ENCODE measurements at places on chromosomes 1 and 21.

DNA sequence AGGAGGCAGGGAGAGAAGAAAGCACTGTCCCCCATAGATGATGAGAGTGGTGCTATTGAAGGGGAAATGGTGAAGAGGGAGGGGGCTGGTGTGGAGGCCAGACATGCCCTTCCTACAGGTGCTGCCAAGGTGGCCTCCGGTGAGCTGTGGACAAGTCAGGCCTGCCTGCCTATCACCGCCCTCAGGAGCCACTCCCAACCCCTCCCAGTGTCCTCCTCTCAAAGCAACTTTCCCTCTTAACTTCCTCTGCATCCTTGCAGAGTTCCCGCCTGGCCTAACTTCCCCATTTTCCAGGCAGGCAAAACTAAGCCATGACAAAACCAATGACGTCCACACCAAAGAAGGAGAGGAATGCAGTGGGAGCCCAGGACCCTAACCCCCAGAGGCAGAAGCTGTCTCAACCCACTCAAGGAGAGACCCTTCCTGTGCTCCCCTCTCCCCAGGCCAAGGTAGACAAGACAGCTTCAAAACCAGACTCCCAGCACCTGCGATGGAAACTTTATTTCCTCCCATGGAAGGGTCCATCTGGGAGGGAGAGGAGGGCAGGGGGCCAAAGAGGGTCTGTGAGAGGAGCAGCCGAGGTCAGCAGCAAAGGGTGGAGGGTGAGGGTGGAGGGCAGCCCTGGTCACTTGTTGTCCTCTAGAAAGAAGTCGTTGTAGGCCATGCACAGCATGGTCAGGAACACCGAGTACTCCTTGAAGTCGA lies 1.0 kb upstream of the S100A6 start:
- no peak for DNase-seq

DNA sequence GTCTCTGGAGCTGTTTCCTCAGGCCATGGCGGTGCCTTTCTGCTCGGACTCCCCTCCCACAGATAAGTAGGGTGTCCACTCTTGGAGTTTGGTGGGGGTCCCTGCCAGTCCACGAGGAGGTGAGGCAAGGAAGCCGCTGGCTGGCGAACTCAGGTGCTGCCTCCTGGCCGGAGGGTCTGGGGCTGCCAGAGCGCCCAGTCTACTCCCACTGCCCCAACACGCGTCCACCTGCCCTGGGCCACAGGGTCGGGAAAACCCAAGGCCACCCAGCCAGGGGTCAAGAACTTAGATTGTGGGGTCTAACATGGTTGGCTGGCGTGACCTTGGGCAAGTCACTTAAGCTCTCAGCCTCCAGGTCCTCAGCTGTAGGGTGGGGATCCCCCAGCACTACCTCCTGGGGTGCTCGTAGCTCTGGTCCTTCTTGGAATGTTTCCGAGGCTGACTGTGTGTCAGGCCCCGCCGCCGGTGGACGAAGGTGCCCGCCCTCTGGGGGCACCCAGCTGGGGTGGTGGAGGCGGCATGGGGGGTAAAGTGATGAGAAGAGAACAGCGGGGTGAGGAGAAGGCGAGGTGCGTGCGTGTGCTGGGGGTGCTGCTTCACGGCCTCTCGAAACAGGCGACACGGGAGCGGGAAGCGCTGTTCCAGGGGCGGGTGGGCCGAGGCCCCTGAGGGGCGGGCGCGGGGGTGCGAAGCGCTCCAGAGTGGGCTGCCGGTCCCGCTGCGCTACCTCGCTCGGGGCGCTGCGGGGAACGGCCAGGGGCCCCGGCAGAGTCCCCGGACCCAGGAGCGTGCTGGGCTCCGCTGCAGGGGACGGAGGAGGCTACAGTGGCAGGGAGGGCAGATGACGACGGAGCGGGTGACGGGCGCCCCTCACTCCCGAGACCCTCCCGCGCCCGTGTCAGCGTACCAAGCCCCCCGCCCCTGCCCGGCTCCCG lies 1.2 kb downstream of the SH2D5 start:
- DNase-seq = peak; percentile 7

GRCh38 chr1:246805135-246805716 lies 81.0 kb downstream of the SCCPDH start:
- DNase-seq = no peak

DNA sequence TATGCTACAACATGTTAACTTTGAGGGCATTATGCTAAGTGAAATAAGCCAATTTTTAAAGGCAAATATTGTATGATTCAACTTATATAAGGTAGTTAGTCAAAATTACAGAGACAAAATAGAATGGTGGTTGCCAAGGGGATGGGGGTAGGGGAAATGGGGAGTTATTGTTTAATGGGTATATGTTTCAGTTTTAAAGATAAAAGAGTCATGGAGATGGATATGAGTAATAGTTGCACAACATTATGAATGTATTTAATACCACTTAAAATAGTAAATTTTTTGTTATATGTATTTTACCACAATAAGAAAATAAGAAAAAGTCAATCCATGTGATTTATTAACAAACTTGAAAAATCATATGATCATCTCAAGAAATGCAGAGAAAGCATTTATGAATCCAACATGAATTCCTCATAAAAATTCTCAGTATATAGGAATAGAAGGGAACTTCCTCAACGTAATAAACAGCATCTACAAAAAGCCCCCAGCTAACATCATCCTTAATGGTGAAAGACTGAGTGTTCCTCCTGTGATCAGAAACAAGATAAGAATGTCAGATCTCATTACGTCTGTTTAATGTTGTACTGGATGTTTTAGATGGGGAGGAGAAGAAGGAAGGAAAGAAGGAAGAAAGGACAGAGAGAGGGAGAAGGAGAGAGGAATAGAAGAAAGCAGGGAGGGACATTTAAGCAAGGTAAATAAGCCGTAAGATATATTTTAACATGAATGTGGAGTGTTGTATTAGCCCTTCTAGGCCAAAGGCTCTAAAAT lies 6.7 kb upstream of the TSEN15 start:
- DNase-seq = no peak

DNA sequence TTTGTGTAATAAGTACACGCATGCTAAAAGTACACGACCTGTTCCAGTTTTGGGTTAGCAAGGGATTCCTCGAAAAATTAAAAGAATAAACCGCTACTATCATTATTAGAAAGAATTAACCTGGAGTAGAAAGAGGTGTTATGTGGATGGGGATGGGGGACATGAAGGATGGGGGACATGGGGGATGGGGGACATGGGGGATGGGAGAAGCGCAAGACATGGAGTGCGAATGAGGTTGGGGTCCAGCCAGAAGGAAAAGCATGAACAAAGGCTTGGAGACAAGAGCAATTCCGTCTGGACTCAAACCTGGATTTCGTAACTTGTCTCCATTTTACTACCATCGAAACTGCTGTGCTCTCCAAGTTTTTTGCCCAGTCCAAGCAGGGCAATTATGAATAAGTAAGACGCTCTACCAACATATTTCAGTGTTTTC lies 591 bp upstream of the KDM1A start:
- DNase-seq = no peak

- DNase-seq = no peak
Observed at GRCh38 chr1:162755306-162755705, 35.2 kb upstream of the HSD17B7 start.

- DNase-seq = no peak
Observed at GRCh38 chr1:172845371-172845770, 186.5 kb downstream of the FASLG start.

DNA sequence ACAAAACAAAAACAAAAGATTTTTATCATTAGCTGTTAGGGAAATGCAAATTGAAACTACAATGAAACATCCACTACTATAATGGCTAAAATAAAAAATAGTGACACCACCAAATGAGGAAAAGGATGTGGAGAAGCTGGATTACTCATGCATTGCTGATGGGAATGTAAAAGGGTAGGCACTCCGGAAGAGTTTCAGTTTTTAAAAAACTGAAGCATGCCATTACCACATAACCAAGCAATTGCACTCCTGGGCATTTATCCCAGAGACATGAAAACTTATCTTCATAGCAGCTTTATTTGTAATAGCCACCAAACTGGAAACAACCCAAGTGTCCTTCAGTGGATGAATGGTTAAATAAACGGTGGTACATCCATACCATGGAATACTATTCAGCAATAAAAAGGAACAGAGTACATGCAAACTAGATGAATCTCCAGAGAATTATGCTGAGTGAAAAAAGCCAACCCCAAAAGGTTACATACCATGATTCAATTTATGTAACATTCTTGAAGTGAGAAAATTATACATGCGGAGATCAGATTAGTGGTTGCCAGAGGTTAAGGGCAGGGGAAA lies 14.5 kb upstream of the CFAP298 start:
- no peak for DNase-seq

GRCh38 chr1:88595355-88596002 lies 88.6 kb upstream of the PKN2 start:
- peak; percentile 12 for DNase-seq

DNA sequence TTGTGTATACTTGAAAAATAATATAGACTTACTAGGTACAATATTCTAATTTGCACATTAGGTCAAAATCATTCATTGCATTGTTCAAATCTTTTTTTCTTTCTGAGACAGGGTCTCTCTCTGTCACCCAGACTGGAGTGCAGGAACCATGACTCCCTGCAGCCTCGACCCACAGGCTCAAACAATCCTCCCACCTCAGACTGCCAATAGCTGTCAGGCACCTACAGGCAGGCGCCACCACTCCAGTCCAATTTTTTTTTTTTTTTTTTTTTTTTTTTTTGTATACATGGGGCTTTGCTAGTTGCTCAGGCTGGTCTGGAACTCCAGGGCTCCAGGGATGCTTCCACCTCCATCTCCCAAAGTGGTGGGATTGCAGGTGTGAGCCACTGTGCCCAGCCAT lies 656.9 kb downstream of the KCNT2 start:
- no peak for DNase-seq

DNA sequence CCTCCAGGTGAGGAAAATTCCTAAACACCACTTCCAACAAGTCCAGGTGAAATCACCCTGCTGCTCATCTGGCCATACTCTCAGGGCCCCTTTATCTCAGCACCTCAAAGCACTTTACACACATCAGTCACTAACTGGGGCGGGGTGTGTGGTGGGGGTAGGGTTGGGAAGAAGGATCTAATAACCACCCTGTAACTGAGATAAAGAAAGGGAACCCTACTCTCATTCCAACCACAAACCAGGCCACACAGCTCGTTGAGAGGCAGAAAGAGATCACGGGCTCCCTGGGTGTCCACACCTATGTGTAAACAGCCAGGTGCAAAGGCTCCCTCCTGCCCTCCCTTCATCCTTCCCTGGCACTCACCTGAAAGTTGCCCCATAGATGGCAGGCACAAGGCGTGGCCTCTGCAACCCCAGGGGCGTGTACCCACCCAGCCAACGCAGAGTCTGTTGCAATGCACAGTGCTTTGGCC lies 20.4 kb downstream of the GPR161 start:
- DNase-seq = no peak

GRCh38 chr1:228474507-228474906 lies 12.7 kb upstream of the RNF187 start:
- no peak for DNase-seq

All from ACHN (cell line).